AG09319 (cell line): ENCODE measurements at places on chromosomes 7 and 10.

- DNase-seq, result no peak
Observed at GRCh38 chr7:132472463-132473120, 103.7 kb downstream of the PLXNA4 start.

DNA sequence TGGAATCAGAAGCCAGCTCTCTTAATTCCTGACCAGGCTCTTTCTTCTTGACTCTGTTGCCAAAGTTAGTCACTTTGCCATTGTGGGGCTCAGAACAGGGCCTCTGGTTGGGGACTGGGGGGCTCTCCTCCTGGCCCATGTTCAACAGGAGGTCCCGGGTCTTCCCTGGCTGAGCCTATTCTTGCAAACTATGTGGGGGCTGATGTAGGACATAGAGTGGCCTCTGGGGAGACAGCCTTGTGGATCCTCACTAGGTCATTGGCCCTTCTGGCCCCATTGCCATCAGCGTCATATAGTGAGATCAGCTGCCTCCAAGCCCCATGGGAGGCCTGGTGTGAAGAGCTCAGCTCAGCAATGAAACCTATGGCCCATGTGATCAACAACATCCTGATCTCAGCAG lies 77.6 kb upstream of the LEP start:
- no peak for DNase-seq

- DNase-seq, result no peak
Observed at GRCh38 chr7:152140067-152140466, 114.6 kb downstream of the GALNT11 start.

- no peak for DNase-seq
Observed at GRCh38 chr7:155454183-155455112, 3.5 kb upstream of the EN2 start.

DNA sequence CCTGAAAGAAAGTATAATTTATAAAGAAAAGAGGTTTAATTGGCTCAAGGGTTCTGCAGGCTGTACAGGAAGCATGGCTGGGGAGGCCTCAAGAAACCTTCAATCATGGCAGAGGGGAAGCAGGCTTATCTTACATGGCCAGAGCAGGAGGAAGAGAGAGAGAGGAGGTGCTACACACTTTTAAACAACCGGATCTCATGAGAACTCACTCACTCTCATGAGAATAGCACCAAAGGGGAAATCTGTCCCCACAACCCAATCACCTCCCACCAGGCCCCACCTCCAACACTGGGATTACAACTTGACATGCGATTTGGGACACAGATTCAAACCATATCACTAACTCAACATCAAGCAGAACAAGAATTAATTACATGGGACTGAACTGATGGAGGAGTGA lies 6.9 kb upstream of the ZNF485 start:
- no peak for DNase-seq

DNA sequence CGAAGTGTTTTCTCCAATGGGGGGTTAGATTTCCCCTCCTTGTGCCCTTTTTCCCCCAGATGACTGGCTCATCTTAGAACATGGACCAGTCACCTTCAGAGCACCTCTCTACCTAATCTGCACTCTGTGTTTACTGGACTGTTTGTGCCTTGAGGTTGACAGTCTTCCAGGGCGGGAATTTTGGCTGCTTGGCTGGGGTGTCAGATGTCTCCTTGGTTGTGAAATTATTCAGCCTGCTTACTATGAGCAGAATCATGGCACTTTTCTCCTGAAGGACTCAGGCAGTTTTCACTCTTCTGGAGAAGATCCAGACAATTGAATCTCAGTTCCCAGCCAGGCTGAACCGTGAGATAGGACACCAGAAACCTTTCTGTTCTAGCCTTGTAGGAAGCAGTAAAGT lies 60.3 kb upstream of the NFKB2 start:
- no peak for DNase-seq
